Activated T-helper 1 cell treated with anti-CD3 and anti-CD28 coated beads, Interleukin-2, amount 50 U/mL, for 16 hours (primary cell): ENCODE measurements at places on chromosomes 7 and 10.

- DNase-seq, result no peak
Measured at GRCh38 chr7:106767078-106767477, 98.0 kb upstream of the PIK3CG start.

- DNase-seq, result no peak
Measured at GRCh38 chr7:90326500-90326899, 5.4 kb upstream of the FAM237B start.

DNA sequence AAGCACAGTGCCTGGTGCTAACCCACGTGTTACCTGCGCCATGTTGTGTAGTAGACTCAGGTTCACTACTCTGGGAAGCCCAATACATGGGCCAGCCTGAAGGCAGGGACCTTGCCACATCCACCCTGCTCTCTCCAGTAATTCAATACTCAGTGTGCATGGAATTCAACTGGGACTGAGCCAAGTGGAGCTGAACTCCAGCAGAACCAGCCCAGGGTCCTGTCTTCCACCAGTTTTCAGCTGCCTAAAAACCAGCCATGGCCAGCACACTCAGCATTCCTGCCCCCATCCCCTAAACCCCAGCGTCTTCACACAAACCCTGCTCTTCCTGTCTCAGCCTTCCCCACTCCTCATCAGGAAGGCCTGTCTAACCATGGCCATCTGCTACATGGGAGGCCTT, 15.4 kb downstream of the FGF8 start:
- no peak for DNase-seq

GRCh38 chr7:72069263-72069662, 342.9 kb downstream of the CALN1 start:
- no peak for DNase-seq

GRCh38 chr10:89207181-89207800, at the start of gene CH25H:
TSS of gene CH25H (minus strand) at chr10:89207317. CDS start at chr10:89207292, 25 bp downstream.
- no peak for DNase-seq

DNA sequence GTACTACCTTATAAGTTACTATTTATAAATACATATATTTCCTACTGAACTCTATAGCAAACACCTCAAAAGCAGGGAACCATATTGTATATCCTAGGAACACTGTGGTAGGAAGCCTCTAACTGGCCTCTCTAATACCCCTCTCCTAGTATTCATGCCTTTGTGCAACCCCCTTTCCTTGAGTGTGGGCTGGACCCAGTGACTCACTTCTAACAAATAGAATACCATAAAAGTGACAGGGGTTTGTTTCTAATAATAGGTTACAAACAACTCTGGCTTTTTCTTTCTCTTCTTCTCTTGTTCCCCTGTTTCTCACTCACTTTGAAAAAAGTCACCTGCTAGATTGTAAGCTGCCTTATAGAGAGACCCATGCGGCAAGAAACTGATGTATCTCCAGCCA, 51.6 kb upstream of the MACC1 start:
- DNase-seq, result no peak

- DNase-seq, result no peak
Measured at GRCh38 chr10:109920016-109920415, 3.3 kb downstream of the XPNPEP1 start.

DNA sequence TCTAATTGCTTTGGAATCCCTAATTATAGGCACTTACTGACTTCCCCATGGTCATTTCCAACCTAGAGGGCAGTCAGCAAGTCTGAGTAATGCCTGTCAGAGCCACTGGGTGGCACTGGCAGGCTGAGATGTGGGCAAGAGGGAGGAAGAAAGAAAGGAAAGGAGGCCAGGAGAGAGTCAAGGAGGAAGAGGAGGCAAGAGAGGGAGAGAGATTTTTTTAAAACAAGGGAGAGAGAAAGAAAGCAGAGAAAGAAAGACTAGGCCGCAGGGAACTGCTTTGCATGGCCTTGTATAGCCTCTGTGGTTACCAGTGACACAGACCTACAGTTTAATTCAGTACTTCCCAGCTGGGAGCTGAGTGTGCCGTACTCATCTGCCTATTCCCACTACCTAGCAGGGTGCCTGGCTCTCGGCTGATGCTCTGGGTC, 210.4 kb upstream of the ADO start:
- no peak for DNase-seq
